ENCODE measurements at places on chromosomes 4 and X. TPM values are rescaled to one million over a fixed set of nuclear protein-coding genes. Genes with fewer than 3 reads are reported as not detected.

- no peak for DNase-seq
Measured at GRCh38 chrX:38774249-38774648, 27.0 kb upstream of the MID1IP1 start.

DNA sequence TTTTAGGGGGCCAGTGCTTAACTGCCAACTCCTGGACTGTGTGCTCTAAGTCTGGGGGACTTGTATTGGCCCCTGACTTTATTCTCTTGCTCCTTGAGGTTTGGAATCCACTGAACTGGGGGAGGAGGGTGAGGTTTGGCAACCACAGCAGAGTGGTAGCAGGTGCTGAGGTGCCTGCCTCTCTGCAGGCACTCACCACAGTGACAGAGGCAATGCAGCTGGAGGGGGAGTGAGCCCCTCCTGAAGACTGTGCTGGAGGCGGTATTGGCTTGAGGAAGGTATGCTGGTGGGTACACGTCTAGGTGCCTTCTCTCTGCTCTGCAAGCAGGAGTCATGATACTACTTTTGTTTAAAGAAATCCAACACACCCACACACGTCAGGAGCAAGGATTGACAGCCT lies 24.6 kb downstream of the CFAP299 start:
- no peak for DNase-seq

The NEIL3 gene
- not detected for total RNA-seq

The TMEM128 gene
- total RNA-seq = 24.4 TPM
